ENCODE measurements at places on chromosomes 3 and 15.

DNA sequence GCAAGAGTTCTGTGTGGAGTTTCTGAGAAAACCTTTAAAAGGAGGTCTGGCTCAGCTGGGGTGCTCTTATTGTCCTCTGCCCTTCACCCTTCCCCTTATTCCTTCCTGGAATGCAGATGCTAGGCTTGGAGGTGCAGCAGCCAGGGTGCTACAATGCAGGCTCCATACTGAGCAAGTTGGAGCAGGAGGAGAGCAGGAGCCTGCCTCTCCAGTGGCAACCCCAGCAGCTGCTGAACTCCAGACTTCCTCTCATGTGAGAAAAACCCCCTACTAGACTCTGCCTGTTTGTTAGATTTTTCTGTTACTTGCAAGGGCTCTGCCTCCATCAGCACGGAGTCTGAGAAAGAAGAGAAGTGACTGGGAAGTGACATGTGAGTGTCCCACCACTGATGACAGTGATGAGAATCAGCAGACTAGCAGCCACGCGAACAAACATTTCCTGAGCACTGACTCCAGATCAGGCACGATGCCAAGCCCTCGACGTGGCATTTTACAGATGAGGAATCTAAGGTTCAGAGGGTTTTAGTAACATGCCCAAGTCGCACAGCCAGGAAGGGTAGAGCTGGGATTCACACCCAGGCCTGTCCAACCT lies 16.1 kb upstream of the RARRES1 start:
- DNase-seq: no peak

DNA sequence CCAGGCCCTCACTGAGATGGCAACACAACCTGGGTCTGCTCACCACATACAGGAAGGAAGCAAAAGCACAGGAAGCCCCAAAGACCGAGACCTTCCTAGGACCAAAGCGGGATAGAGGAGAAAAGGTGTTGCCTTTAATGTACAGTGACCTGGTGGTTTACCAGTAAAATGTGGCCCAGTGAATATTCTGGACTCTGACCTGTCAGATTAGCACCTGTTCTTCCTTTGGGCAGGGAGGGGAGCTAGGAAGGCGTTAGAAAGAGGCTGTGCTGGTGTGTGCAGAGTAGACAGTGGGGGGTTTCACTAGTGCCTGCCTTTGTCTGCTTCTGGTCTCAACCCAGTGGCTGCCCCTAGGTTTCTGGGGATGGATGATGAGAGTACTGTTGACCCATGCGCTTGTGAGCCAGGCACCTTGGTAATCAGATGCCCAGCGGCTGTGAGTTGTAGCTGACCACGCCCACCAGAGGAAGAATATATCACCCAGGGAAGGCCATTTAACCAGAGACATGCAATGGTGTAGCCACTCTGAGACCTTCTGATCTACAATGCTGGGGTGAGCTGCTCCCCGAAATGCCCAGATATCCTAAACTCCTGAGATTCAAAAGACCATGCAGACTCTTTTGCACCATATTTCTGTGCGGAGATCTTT lies 90.1 kb upstream of the NEO1 start:
- DNase-seq: no peak

DNA sequence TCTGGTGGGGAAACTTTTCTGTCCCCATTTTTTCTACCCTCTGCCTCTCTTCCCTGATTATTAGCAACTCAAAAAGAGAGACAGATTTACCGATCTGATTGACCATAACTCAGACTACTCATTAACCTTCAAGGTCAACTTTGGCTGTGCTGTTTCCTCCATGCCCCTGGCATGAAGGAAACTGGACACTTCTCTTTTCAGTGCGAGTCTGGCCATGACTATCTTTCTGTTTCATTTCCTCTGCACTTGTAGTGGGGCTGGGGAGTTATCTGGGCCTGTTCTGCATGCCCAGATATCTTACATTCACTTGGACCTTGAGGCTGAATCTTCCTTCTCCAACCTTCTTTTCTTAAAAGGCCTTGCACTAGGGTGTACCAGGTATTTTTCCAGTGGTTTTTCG lies 76.9 kb upstream of the SLCO2A1 start:
- no peak for DNase-seq

DNA sequence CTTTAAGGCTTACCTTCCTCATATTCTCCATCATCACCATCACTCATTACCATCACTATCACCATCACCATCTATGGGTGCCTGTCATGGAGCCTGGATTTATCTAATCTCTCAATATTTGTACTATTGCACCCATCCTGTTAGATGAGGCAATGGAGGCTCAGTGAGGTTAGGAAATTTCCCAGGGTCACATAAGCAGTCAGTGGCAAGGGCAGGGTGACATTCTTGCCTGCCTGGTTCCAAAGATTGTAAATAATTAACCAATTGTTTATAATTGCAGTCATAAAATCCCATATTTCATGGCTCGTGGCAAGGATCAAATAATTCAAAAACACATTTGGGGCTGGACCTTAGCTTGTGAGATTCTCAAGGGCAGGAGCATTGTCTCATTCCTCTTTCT lies 55.2 kb downstream of the MGLL start:
- no peak for DNase-seq

DNA sequence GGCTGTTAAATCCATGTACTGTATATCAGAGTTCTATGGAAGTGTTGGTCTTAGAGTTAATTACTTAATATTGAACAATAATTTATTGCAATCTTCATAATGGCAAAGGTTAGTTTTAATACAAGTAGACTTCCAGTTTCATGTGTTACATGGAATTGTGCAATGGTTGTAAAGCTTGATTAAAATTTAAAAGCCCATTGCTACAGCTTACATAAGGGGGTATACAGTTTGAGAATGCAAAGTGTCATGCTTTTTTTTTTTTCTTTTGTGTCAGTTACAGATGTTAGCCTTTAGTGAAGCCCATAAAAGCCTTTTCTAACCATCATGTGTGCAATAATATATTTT lies 22.0 kb downstream of the CNOT10 start:
- DNase-seq: no peak

DNA sequence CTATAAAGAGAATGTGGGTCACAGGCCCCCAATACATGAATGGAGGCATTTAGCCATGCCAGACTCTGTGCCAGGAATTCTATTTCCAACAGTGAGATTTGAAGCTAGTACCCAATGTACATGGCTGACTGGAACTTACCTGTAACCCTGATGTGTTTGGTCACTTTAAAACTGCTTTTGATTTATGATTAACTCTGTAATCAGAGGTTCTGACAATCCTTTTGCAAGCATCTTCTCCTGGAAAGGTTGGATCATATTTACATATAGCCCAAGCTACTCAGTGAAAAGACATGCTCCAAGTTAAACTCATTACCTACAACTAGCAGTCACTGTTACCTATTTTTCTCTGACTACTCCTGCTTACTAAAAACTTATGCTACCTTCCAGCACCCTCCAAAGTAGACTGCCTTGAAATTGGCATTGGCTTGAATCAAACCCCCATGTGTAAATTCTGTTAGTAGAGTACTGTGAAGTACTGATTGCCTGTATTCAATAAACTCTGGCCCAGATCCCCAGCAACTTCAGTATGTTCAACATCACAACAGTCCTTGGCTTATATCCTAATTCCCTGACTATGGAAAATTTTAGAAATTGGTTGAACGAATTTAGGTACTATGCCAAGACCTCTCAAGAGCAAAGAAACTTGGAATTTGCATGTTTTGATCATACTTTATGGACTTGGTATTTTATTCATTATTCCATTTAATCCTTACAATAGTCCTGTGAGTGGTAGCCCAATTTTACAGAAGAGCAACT lies 665.6 kb upstream of the NECTIN3 start:
- DNase-seq: no peak

- no peak for DNase-seq
Measured at GRCh38 chr15:90497912-90498311, 31.8 kb upstream of the CRTC3 start.

DNA sequence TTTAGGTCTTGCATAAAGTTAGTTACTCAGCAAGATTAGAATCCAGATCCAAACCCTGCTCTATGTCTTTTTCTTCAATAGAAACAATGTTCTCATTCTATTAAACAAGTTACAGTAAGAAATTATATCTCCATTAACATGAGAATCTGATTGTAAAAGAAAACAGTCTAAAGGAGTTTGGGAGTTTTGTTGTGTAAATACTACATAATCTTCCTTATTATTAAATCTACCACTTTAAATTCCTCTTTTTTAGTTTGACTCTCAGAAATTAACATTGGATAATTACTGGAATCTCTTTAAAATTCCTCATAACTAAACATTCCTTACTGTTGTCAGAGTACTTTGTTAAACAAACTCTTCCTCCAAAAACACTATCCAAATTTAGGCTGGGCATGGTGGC lies 1.7 kb upstream of the GOLIM4 start:
- no peak for DNase-seq

DNA sequence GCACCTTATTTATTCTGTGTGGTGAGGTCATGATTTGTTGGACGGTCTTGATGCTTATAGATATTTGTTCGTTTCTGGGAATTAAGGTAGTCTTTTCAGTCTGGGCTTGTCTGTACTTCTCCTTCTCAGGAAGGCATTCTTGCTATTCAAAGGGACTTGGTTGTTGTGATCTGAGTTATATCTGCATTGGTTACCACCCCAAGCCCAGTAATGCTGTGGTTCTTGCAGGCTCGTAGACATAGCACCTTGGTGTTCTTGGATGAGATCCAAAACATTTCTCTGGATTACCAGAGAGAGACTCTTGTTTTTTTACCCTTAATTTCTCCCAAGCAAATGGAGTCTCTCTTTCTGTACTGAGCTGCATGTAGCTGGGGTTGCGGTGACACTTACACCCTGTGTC lies 128.0 kb upstream of the CBLB start:
- DNase-seq: no peak

GRCh38 chr3:13878281-13879101 lies 1.4 kb downstream of the WNT7A start:
- no peak for DNase-seq

- DNase-seq: no peak
Measured at GRCh38 chr15:92780843-92781242, 119.3 kb upstream of the CHD2 start.

DNA sequence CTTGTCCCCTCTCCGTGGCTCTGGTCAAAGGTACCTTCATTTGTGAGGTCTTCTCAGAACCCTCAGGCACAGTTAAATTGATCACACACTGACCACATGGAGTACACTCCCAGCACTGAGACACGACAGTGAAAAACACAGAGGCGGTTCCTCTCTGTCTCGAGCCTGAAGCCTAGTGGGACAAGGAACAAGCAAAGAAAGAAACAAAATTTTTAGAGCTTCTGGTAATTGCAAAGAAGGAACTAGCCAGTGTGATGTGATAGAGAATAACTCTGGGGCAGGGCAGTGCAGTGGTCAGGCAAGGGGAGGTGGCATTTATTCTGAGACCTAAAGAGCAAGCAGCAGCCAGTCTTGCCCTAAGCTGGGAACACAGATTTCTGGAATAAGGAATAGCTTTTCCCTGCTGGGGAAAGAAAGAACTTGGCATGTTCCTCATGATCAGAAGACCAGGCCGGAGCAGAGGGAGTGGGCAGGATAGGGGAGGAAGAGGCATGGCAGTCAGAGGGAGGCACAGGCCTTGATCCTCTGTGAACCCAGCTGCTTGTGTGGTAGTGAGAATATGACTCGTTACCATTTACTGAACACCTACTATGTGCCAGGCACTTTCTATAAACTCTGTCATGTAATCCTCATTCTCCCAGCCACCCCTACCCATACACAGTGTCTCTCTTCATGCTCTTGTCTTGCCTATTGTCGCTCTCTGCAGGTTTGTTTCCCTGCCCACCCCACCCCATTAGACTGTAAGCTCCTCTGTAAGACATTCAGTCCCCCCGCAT lies 262.3 kb upstream of the HES1 start:
- DNase-seq: no peak

DNA sequence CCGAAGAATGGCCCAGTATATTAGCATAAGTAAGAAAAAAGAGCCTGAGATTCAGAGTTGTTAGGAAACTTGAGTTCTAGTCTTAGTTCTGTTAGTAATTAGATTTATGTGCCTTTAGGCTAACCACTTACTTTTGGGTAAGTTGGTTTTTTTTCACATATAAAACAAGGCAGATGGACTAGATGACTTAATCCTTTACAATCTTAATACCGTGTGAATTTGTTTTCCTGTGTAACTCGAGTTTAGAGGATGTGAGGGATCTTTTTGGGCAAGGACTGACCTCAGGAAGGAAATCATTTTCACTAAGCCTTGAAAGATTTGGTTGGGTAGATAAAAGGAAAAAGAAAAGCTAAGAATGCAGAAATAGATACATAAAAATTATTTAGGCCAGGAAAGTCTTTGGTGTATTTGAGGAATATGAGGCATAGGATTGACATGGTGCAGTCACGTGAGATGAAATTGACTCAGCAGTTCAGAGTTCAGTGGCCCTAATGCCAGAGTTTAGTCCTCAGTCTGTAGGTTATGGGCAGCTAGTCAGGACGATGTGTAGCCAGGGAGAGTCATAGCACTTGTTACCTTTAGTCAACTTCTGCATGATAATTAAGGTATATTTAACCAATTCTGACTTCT lies 34.6 kb downstream of the PAK2 start:
- no peak for DNase-seq

GRCh38 chr15:88398011-88398410 lies 69.2 kb downstream of the MRPL46 start:
- no peak for DNase-seq

DNA sequence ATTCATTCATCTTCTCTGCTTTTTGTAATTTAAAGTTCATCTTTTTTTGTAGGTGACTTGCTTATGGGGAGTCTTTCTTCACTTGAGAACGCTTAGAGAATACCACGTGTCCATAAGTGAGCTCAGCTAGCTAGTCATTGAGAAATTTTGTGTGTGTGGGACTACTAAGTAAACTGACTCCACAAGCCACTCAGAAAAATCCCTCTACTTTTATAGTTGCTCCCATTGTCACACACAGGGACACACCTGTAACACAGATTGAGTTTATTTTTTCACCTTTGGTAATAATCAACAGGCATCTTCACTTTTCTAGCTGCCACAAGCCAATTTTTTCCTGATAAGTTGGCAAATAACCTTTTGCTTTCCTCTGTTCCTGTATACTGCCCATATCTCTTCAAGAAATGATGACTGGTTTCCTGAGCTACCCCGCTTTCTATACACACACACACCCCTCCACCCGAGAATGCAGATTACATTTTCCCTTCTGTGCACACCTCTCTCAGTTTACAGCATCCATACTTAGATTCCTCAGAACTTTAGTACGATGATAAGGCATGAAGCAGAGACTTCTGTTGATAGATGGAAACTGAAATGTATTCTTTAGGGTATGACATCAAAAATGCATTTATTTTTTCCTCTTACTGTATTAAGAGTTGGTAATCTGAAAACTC lies 4.6 kb downstream of the TSC22D2 start:
- no peak for DNase-seq

DNA sequence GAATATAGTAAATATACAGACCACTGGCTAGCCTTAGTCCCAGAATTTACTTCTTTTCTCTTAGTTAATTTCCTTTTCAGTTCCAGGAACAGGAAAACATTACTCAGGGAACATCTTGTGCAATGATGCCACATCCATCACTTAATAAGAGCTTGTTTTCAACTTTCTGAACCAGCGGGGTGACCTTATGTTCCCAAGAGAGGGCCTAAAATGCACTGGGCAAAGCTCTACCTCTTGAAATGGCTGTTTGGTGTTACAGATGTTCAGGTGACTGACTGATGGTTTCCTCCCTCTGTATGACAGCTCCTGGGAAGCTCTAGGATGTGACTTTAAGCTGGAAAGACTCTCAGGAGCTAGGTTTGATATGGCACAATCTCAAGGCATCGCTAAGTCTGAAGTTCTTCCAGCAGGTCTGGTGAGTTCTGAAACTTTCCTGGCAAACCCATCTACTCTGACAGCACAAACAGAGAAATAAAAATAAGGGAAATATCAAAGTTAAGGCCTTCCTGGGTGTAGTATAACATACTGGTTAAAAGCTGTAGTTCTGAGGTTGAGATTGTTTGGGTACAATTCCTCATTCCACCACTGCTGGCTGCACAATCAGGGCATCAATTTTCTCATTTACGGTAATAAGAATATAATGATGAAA lies 98.6 kb downstream of the ZIC1 start:
- DNase-seq: no peak
